ENCODE measurements at places on chromosomes 7 and 10. TPM values are rescaled to one million over a fixed set of nuclear protein-coding genes. Genes with fewer than 3 reads are reported as not detected.
A peak's percentile ranks its signal among the peaks of the same experiment; 100 is the strongest.

- no peaks in the 10 kb centered on the region for H3K27me3 ChIP-seq
- H3K36me3 ChIP-seq, result no peaks in the 10 kb centered on the region
- peak overlapping the region; percentile 47 for H3K4me3 ChIP-seq
- DNase-seq, result no peak
- no peak overlapping the region for H3K27ac ChIP-seq
- H3K4me1 ChIP-seq, result peaks cover 7% of the 10 kb centered on the region
Measured at GRCh38 chr7:49773936-49774458, 559 bp downstream of the VWC2 start.

DNA sequence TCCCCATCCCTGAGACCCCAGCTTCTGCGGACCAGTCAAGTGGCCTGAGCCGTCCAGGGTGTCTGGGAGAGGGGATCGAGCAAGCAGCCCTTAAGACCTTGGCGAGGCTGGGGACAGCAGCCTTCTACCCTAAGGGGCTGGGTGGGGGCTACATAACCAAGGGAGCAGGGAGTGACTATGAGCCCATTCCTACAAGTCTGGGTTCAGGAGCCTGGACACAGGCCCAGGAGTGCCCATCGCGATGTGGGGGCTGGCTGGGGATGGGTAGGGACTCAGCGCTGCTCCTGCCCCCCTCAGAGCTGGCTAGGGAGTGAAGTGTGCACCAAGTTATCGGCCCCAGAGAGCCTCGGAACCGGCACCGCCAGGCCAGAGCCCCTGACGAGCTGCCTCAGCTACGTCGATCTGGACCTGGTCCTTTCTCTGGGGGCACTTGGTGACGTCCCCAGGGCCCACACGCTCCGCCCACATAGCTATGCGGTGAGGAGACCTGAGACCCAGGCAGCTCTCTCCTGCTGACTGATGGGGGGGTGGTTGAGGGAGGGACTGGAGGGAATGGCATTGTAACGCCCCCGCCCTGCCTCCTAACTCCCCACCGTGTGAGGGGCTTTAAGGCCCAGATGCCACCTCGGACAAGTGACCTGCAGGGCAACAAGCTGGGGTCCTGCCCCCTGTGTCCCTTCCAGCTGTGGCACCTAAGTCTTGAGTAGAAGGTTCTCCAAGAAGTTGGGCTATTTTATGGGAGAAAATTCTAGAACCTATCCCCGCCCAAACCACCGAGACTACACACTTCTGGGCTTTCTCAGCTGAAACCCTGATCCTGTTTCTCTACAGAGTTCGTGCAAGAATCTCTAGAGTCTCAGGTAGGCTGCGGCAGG is 2.5 kb downstream of the SAP25 start:
- no peak overlapping the region for H3K27ac ChIP-seq
- H3K4me3 ChIP-seq, result no peak overlapping the region
- DNase-seq, result no peak
- no peaks in the 10 kb centered on the region for H3K27me3 ChIP-seq
- H3K36me3 ChIP-seq, result peaks cover 8% of the 10 kb centered on the region
- H3K4me1 ChIP-seq, result no peaks in the 10 kb centered on the region

GRCh38 chr10:110493832-110494426 is 3.8 kb upstream of the DUSP5 start:
- peak overlapping the region; percentile 65 for H3K27ac ChIP-seq
- no peaks in the 10 kb centered on the region for H3K27me3 ChIP-seq

DNA sequence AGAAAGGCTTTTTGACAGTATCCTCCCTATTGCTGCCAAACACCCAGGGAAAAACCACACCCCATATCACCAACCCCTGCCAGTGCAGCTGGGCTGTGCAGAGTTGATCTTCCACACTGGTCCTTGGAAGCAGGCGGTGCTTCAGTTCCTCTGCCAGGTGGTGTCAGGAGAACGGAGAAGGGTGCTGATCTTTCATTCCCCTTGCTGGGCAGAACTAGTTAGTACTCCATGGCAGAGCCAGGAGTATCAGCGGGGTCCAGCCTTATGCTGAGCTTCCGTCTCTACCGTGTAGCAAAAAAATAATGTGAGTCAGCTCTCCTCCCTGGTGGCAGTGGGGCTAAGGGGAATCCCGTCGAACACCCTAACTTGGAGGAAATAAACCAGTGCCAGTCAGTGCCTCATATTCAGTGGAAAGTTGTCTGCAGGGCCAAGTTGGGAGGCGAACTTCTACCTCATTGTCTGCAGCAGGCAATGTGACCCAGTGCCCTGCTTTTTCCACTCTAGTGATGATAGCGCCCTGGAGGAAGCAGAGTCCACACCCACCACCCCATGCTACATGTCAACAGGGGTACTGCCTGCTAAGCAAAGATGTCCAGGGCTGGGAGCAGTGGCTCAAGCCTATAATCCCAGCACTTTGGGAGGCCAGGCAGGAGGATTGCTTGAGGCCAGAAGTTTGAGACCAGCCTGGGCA is 175.4 kb downstream of the AUTS2 start:
- H3K27ac ChIP-seq, result peak overlapping the region; percentile 21
- no peaks in the 10 kb centered on the region for H3K36me3 ChIP-seq
- H3K4me3 ChIP-seq, result no peak overlapping the region

- H3K27me3 ChIP-seq, result no peaks in the 10 kb centered on the region
- H3K27ac ChIP-seq, result no peak overlapping the region
- H3K4me3 ChIP-seq, result no peak overlapping the region
- no peak for DNase-seq
- peaks cover 3% of the 10 kb centered on the region for H3K4me1 ChIP-seq
- no peaks in the 10 kb centered on the region for H3K36me3 ChIP-seq
Measured at GRCh38 chr10:101014966-101015581, 15.5 kb downstream of the LZTS2 start.

The RAMP3 gene
- total RNA-seq, result 103 TPM

- H3K27me3 ChIP-seq, result no peaks in the 10 kb centered on the region
- H3K36me3 ChIP-seq, result no peaks in the 10 kb centered on the region
- H3K4me1 ChIP-seq, result no peaks in the 10 kb centered on the region
- peak overlapping the region; percentile 70 for H3K27ac ChIP-seq
- H3K4me3 ChIP-seq, result no peak overlapping the region
Measured at GRCh38 chr7:7099584-7100014, 82.7 kb upstream of the C1GALT1 start.

DNA sequence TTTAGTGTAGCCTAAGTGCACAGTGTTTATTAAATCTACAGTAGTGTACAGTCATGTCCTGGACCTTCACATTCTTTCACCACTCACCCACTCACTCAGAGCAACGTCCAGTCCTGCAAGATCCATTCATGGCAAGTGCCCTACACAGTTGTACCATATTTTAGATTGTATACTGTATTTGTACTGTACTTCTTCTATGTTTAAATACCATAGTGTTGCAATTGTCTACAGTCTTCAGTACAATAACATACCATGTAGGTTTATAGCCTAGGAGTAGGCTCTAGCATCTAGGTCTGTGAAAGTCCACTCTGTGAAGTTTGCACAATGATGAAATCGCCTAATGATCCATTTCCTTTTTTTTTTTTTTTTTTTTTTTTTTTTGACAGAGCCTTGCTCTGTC is 12.0 kb downstream of the EEPD1 start:
- no peaks in the 10 kb centered on the region for H3K27me3 ChIP-seq
- H3K36me3 ChIP-seq, result no peaks in the 10 kb centered on the region
- H3K4me1 ChIP-seq, result no peaks in the 10 kb centered on the region
- no peak overlapping the region for H3K27ac ChIP-seq
- no peak for DNase-seq

- H3K36me3 ChIP-seq, result no peaks in the 10 kb centered on the region
- no peaks in the 10 kb centered on the region for H3K4me1 ChIP-seq
- no peaks in the 10 kb centered on the region for H3K27me3 ChIP-seq
Measured at GRCh38 chr7:22150221-22150620, 204.5 kb upstream of the CDCA7L start.

GRCh38 chr7:26376175-26376917 is 84.7 kb downstream of the SNX10 start:
- peak; percentile 60 for DNase-seq
- H3K36me3 ChIP-seq, result no peaks in the 10 kb centered on the region
- peaks cover 6% of the 10 kb centered on the region for H3K4me1 ChIP-seq
- H3K4me3 ChIP-seq, result peak overlapping the region; percentile 54

The PALD1 gene
- 1.9 TPM for total RNA-seq

- DNase-seq, result no peak
- peaks cover 6% of the 10 kb centered on the region for H3K4me1 ChIP-seq
- H3K36me3 ChIP-seq, result no peaks in the 10 kb centered on the region
- H3K4me3 ChIP-seq, result no peak overlapping the region
- no peaks in the 10 kb centered on the region for H3K27me3 ChIP-seq
Measured at GRCh38 chr7:135322571-135323340, 89.1 kb downstream of the STRA8 start.

DNA sequence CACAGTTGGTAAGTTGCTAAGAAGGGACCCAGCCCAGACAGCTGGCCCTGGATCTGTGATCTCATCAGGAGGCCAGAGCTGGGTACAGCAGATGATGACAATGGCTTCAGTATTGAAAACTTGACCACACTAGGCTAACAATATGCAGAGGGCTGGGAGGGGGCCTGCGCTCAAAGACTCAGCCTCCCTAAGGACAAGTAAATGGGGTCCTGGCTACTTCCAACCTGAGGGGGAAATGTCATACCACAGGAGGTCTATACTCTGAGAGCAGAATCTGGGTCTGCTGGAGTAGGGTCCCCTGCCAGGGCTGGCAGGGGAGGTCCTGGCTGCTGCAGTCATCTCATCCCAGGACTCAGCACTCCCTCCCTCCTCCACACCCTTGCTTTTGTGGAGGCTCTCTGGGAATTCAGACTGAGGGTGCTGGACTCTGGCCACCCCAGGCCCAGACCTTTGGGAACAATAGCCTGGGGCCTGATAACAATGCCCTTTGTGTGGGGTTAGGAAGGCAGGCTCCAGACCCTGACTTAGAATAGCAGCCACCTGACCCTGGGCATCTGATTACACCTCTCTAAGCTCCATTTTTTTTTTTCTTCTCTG is 1.4 kb downstream of the FXYD4 start:
- no peak for DNase-seq
- no peak overlapping the region for H3K27ac ChIP-seq
- no peak overlapping the region for H3K4me3 ChIP-seq
- H3K4me1 ChIP-seq, result no peaks in the 10 kb centered on the region
- no peaks in the 10 kb centered on the region for H3K36me3 ChIP-seq
- H3K27me3 ChIP-seq, result no peaks in the 10 kb centered on the region

The OR6B1 gene
- total RNA-seq, result not detected

DNA sequence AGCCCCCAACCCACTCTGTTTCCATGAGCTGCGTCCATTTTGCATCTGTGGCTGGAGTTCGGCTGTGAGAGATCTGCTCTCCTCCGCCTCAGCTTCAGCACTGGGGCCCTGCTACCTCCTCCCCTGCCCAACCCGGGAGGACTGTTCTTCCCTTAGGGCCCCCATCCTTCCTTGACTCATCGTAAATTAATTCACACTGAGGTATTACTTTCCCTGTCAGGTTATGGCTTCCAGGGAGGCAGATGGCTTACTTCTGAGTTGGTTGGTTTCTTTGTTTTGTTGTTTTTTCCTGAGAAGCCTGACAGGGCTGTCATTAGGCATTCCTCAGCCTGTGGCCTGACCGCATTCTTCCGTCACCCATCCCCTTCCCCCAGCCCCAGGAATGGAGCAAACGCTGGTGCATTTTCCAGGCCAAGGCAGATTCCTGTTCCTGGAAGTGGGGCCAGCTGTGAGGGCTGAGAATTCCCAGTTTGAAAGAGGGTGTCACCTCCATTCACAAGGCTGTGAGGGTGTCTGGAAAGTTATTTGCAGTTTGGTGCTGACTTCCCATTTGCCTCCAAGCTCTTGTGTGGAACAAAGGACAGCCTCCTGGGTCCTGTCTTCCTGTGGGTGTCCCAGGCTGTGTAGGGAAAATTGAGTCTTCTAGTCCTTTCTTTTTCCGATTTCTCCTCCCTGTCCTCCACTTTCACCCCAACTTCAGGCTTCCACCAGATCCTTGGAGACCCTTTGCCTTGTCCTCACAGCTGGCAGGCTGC is 11.7 kb downstream of the CPA5 start:
- peak overlapping the region; percentile 97 for H3K27ac ChIP-seq
- peak overlapping the region; percentile 38 for H3K4me3 ChIP-seq
- H3K27me3 ChIP-seq, result no peaks in the 10 kb centered on the region
- H3K4me1 ChIP-seq, result peaks cover 18% of the 10 kb centered on the region

GRCh38 chr10:132593389-132593788 is 55.8 kb downstream of the INPP5A start:
- H3K4me3 ChIP-seq, result no peak overlapping the region
- no peaks in the 10 kb centered on the region for H3K27me3 ChIP-seq
- H3K27ac ChIP-seq, result no peak overlapping the region
- H3K4me1 ChIP-seq, result no peaks in the 10 kb centered on the region
- H3K36me3 ChIP-seq, result no peaks in the 10 kb centered on the region
- DNase-seq, result no peak

DNA sequence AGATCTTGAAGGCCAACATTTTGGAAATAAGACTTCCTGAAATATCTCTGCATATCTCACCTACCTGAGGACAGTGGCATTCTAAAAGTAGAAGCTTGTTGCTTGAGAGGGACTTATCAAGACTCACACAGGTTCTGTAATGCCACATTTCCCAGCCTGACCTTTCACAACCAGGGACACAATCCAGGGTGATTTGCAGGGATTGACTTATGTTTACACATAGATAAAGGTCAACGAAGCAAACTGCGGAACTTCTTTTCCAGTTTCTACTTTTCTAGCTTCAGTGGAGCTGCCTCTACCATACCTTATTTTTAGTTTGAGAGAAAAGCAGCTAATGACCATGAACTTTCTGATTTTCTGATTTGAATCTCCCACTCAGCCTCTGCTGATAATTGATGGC is 148.7 kb downstream of the SLC16A9 start:
- no peak for DNase-seq
- H3K4me3 ChIP-seq, result no peak overlapping the region
- no peak overlapping the region for H3K27ac ChIP-seq
- H3K4me1 ChIP-seq, result no peaks in the 10 kb centered on the region
- no peaks in the 10 kb centered on the region for H3K36me3 ChIP-seq
- H3K27me3 ChIP-seq, result no peaks in the 10 kb centered on the region

DNA sequence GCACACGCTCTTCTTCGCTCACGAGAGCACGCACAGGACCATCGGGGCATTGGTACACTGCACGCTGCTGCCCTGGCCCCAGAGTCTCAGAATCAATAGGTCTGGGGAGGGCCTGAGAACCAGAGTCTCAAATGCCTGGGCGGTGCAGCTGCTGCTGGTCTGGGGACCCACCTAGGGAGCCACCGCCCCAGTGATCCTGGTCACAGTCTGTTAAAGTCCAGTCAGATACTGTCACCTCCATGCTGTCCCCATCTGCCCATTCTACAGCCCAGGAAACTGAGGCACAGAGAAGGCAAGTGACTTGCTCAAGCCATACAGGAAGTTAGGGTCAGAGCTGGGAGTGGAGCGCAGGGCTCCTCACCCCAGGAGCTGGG is 38.0 kb downstream of the ZCCHC24 start:
- peak; percentile 33 for DNase-seq
- H3K4me3 ChIP-seq, result no peak overlapping the region
- peaks cover 59% of the 10 kb centered on the region for H3K4me1 ChIP-seq
- no peak overlapping the region for H3K27ac ChIP-seq
- no peaks in the 10 kb centered on the region for H3K36me3 ChIP-seq
